WTC11 (cell line): ENCODE measurements at places on chromosomes 12 and 14.

DNA sequence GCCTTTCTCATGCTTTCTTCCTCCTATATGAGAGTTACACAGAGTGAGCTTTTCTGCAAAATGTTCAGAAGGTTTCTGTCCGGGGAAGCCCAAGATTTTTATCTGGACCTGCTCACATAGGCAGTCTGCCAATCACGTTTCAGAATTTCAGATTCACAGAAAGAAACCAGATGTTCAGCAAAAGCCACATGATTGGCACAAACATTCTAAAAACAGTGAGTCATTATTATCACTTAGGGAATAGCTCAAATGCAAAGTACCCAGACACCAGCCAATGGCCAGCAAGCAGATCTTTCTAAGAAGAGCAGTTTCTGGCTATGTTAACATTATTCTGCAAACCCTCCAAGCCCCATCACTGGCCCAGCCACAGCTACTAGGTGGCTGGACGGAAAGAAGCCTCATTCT, 1558.5 kb upstream of the TMEM132C start:
- DNase-seq = no peak

DNA sequence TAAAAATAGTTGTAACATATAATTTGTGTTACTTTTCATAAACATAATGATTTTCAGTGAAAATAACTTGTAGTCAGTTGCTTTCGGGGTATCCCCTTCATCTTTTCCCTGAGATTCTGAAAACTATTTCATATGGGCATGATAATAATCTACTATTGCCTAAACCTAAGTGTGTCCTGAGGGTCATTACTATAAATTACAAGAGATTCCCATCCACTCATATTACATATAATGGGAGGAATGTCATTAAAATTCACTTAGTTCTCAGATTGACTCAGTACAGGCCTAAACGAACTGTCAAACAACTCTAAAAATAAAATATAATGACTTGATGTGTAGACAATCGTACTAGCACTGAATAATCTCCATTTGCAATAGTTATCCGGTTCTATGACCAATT, 72.7 kb downstream of the PTPRR start:
- DNase-seq = no peak

- DNase-seq = no peak
Observed at GRCh38 chr14:66645716-66646115, 137.8 kb downstream of the GPHN start.

DNA sequence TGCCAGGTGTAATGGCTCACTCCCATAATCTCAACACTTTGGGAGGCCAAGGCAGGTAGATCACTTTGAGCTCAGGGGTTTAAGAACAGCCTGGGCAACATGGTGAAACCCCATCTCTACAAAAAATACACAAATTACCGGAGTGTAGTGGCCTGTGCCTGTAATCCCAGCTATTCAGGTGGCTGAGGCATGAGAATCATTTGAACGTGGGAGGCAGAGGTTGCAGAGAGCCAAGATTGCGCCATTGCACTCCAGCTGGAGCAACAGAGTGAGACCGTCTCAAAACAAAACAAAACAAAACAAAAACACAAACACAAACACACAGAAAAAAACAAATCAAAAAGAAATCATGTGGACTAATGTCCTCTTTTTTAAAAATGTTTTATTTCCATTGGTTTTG, 104.4 kb downstream of the NUAK1 start:
- no peak for DNase-seq

DNA sequence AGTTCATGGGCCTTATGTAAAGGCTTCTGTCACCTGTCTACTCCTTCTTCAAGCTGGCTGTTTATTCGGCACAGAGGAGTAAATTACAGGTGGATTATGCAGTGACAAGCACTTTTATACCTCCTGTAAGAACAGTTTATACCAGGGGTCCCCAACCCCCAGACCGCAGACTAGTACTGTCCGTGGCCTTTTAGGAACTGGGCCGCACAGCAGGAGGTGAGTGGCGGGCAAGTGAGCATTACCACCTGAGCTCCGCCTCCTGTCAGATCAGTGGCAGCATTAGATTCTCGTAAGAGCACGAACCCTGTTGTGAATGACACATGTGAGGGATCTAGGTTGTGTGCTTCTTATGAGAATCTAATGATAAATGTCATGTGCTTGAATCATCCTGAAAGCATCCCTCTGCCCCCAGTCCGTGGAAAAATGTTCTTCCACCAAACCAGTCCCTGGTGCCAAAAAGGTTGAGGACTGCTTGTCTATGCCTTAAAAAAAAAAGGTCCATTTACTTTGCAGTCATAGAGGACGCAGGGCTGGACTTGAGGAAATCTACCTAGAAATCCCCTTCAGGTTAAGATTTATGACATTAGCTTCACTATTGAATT, 78.8 kb downstream of the ETV6 start:
- no peak for DNase-seq

DNA sequence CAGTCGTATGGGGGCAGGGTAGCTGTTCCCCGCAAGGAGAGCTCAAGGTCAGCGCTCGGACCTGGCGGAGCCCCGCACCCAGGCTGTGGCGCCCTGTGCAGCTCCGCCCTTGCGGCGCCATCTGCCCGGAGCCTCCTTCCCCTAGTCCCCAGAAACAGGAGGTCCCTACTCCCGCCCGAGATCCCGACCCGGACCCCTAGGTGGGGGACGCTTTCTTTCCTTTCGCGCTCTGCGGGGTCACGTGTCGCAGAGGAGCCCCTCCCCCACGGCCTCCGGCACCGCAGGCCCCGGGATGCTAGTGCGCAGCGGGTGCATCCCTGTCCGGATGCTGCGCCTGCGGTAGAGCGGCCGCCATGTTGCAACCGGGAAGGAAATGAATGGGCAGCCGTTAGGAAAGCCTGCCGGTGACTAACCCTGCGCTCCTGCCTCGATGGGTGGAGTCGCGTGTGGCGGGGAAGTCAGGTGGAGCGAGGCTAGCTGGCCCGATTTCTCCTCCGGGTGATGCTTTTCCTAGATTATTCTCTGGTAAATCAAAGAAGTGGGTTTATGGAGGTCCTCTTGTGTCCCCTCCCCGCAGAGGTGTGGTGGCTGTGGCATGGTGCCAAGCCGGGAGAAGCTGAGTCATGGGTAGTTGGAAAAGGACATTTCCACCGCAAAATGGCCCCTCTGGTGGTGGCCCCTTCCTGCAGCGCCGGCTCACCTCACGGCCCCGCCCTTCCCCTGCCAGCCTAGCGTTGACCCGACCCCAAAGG, 804 bp downstream of the GAPDH start:
- DNase-seq = peak; percentile 77

DNA sequence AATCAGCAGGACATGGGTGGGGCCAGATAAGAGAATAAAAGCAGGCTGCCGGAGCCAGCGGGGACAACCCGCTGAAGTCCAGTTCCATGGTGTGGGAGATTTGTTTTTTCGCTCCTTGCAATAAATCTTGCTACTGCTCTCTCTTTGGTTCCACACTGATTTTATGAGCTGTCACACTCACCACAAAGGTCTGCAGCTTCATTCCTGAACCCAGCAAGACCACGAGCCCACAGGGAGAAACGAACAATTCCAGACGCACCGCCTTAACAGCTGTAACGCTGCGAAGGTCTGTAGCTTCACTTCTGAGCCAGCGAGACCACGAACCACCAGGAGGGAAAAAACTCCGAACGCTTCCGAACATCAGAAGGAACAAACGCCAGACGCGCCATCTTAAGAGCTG, 2.8 kb upstream of the CNIH1 start:
- no peak for DNase-seq

DNA sequence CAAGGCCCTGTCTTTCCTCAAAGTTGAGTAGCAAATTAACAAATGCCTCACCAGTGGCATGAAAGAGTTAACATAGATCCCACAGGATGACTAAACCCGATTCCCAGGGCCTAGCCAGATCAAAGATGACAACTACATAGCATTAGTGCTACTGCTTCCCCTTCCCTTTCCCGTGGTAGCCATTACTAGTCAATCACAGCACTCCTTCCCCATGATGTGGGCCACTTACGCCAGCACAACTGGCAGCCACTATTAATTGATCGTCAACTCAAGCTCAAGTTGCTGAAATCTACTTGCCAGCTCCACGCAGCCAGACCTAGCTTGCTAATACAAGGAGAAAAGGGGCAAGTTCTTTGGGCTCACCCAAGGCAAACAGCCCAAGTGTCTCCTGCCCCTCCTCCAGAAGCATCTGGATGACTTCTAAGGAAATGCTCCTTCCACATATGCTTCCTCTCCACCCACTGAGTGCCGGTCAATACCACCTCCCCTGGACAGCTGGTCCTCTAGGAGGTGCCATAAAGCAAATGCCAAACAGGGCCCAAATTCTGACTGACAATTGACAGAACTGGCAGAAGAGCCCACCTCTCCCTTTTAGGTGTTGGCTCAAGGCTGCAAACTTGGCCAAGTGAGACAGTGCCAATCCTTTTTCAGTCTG, 72.6 kb downstream of the NUAK1 start:
- DNase-seq = no peak
